ENCODE measurements at places on chromosomes 12 and 14. TPM values are rescaled to one million over a fixed set of nuclear protein-coding genes. Genes with fewer than 3 reads are reported as not detected.
A peak's percentile ranks its signal among the peaks of the same experiment; 100 is the strongest.

- H3K4me1 ChIP-seq, result no peaks in the 10 kb centered on the region
- no peak overlapping the region for H3K27ac ChIP-seq
- no peaks in the 10 kb centered on the region for H3K36me3 ChIP-seq
- no peak overlapping the region for H3K4me3 ChIP-seq
- H3K27me3 ChIP-seq, result no peaks in the 10 kb centered on the region
These were observed 40.2 kb downstream of the MYF5 start for GRCh38 chr12:80756875-80757274.

ORMDL2 gene
- 49.2 TPM for total RNA-seq

MYF6 gene
- not detected for total RNA-seq

DHRS2 gene
- 0.61 TPM for total RNA-seq

TPPP2 gene
- total RNA-seq, result not detected

- no peaks in the 10 kb centered on the region for H3K27me3 ChIP-seq
- no peak overlapping the region for H3K4me3 ChIP-seq
- no peak for DNase-seq
These were observed 10.9 kb downstream of the HVCN1 start for GRCh38 chr12:110677982-110678381.

- H3K27ac ChIP-seq, result no peak overlapping the region
- no peak overlapping the region for H3K4me3 ChIP-seq
- H3K27me3 ChIP-seq, result no peaks in the 10 kb centered on the region
- DNase-seq, result no peak
These were observed 773.1 kb upstream of the TBX3 start for GRCh38 chr12:115456946-115457689.

RNF212B gene
- not detected for total RNA-seq

FAM186B gene
- total RNA-seq, result 0.75 TPM

PYGL gene
- 46.3 TPM for total RNA-seq

DNA sequence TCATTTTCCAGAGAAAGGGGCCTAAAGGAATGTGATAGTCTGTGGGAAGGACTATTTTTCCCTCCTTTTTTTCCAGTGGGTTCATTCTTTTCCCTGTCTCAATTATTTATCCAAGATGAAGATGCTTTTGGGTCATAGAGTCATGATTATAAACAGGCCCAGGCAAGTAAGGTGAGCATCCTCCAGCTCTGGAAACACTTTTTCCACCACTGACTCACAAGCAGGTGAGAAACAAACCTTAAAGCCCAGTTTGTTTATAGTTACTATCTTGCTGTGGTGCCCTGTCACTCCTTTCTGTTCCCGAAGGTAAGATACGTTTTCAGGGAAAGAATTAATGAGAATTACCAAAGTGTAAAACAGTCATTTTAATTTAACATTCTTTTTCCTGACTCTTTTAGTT lies 107.7 kb upstream of the IFNG-AS1 start:
- no peaks in the 10 kb centered on the region for H3K4me1 ChIP-seq
- H3K36me3 ChIP-seq, result no peaks in the 10 kb centered on the region
- peaks cover 3% of the 10 kb centered on the region for H3K27me3 ChIP-seq
- no peak for DNase-seq

DNA sequence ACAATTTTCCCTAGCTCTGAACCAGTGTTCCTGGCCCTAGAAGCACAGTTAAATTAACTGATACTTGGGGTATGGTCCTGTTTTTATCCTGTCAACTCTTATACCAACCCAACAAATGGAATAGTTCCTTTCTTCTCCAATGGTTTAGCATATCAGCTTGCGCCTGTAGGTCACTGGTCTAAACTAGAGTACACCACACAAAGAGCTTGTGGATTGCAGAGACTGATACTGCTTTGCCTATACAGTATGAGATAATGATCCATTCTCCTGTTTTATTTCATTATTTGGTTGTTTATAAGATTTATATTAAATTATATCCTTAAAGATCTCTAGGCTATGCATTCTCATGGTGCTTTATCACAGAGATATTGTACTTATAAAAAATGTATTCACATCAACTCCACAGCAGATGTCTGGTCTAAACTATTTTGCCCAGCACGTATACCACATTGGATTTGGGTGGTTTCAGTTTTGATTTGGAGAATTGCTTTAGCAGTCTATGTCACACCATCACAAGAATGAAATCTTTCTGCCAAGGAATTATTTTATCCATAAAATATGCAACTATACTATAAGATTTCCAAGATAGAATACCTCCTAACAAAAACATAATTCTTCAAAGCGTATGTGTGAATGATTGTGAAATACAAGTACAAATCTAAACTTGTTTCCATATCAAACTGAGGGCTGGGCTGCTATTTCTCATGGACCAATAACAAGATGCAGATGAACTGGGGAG lies 142.1 kb downstream of the SLC16A7 start:
- DNase-seq, result no peak
- peaks cover 6% of the 10 kb centered on the region for H3K4me1 ChIP-seq
- no peaks in the 10 kb centered on the region for H3K36me3 ChIP-seq
- H3K27ac ChIP-seq, result no peak overlapping the region
- H3K27me3 ChIP-seq, result no peaks in the 10 kb centered on the region
- H3K4me3 ChIP-seq, result peak overlapping the region; percentile 20

- DNase-seq, result peak; percentile 89
- H3K4me1 ChIP-seq, result peaks cover 16% of the 10 kb centered on the region
- no peaks in the 10 kb centered on the region for H3K36me3 ChIP-seq
- no peak overlapping the region for H3K4me3 ChIP-seq
These were observed 32.9 kb upstream of the ADGRD1 start for GRCh38 chr12:130920723-130921381.

DNA sequence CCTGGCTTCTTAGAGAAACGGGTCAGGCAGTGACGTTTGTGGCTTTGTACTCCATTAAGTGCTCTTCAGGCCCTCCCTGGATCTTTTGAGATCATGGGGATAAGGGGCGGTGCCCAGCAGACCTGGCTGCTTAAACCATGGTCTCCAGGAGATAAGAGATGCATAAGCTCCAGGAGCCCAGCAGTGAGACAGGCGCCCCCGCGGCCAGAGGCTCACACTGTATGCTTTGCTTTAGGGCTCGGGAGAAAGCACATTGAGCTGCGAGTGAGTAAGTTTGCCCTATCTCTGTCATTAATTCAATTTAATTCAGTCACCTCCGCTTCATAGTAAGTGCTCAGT lies 359.5 kb downstream of the CACNA1C start:
- H3K36me3 ChIP-seq, result no peaks in the 10 kb centered on the region
- H3K4me3 ChIP-seq, result no peak overlapping the region
- no peaks in the 10 kb centered on the region for H3K4me1 ChIP-seq

ABCB9 gene
- 5.2 TPM for total RNA-seq

DNA sequence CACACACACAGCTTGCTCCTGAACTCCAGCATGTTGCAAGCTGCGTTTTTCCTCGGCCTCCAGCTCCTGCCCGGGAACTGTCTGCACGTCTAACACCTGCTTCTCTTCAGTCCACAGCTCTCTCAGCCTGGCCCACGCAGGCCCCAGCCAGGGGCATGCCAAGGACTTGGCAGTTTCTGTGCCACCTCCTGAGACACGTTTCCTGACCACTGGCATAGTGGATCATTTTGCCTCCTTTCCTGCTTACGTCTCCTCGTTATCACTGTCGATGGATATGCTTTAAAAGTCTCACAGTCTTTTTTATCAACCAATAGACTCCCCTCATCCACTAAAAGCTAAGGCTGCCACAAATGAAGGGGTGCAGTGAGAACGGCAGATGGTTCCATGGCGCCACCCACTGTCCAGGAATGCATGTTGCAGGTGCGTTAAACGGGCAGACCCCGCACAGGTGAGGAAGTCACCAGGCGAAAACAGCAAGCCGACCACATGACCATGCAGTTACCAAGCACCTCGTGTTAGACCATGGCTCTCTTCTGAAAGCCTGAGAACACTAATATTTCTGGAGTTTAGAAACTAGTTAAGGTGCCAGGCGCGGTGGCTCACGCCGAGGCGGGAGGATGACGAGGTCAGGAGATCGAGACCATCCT lies 14.7 kb upstream of the TEAD4 start:
- H3K36me3 ChIP-seq, result peaks cover 9% of the 10 kb centered on the region
- peaks cover 4% of the 10 kb centered on the region for H3K4me1 ChIP-seq
- no peak overlapping the region for H3K27ac ChIP-seq

DNA sequence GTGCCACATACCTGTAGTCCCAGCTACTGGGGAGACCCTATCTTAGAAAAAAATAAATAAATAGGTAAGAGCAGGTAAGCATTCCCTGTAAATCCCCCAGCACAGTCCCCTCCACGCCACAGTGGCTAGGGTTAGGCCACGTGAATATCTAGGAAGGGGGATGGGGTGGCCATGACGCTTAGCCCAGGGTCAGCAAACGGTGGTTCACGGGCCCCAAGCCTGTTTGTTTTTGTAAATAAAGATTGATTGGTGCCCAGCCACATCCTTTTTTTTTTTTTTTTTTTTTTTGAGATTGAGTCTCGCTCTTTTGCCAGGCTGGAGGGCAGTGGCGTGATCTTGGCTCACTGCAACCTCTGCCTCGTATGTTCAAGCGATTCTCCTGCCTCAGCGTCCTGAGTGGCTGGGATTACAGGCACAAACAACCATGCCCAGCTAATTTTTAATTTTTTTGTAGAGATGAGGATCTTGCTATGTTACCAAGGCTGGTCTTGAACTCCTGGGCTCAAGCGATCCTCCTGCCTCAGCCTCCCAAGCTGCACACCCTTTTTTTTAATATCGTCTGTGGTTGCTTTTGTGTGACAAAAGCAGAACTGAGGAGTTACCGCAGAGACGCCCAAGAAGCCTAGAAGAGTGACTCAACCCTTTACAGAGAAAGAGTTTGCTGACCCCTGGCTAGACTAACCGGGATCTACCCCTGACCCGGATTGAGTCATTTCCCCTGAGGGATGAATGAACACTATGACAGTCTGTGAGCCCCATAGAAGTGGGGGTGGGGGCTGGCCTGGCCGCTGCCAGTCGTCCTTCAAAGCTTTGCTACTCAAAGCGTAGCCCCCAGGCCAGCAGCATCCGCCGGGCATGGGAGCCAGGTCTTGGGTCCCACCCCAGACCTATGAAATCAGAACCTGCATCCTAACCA lies 113.7 kb upstream of the NCOR2 start:
- H3K4me3 ChIP-seq, result no peak overlapping the region
- no peaks in the 10 kb centered on the region for H3K36me3 ChIP-seq
- H3K27ac ChIP-seq, result peak overlapping the region; percentile 61
- H3K4me1 ChIP-seq, result peaks cover 68% of the 10 kb centered on the region

GRCh38 chr12:30934811-30935210 lies 8.3 kb downstream of the TSPAN11 start:
- H3K4me3 ChIP-seq, result no peak overlapping the region
- no peak for DNase-seq
- no peaks in the 10 kb centered on the region for H3K36me3 ChIP-seq
- H3K27ac ChIP-seq, result no peak overlapping the region
- H3K27me3 ChIP-seq, result peaks cover 4% of the 10 kb centered on the region

KRT83 gene
- total RNA-seq, result not detected

ACOT6 gene
- not detected for total RNA-seq

DNA sequence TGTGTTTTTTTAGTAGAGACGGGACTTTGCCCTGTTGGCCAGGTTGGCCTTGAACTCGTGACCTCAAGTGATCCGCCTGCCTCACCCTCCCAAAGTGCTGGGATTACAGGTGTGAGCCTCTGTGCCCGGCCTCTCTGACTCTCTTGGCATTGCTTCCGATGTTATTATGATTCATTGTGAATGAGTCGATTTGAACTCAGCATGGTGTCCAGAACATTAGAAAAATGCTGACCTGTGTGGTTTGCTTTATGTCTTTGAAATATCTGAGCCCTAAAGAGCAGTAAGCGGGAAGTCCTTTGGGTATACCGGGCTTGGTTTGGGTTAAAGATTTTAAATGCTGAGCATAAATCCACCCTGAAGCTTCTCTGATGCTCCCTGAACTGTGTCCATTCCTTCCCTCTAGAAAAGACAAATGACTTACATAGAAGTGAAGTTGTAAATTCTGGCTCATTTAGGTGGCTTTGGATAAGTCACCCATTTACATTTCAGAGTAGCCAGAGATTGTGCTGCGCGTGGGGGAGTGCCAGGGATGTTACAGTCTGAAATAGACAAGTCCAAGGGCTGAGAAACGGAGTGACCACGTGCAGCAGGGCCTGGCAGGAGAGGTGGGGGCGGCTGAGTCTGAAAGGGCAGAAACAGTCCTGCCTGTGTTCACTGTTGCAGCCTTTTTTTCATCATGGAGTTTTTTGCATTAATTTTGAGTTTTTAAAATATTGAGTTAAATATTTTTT lies 39.6 kb downstream of the SLC15A4 start:
- peak; percentile 45 for DNase-seq
- H3K27ac ChIP-seq, result no peak overlapping the region
- H3K27me3 ChIP-seq, result no peaks in the 10 kb centered on the region
- H3K4me1 ChIP-seq, result no peaks in the 10 kb centered on the region
- no peak overlapping the region for H3K4me3 ChIP-seq
- H3K36me3 ChIP-seq, result no peaks in the 10 kb centered on the region

DNA sequence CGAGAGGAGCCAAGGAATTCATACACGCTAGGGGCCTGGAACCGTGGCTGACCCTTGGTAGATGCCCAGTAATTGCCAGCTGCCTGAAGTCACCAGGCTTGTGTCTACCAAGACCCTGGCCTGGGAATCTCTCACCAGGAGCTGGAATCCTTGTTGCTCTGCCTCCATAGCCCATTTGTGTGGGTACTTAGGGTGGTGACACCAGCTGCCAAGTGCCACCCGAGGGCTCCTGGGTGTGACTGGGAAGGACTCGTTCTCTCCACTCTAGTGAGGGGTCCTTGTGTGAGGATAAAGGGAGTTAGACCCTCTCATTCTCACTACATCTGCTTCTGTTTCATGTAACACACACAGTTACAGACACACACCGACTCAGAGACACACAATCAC lies 17.9 kb downstream of the SERPINA1 start:
- peak; percentile 21 for DNase-seq
- no peak overlapping the region for H3K4me3 ChIP-seq
- H3K27me3 ChIP-seq, result no peaks in the 10 kb centered on the region
- no peak overlapping the region for H3K27ac ChIP-seq
- H3K36me3 ChIP-seq, result no peaks in the 10 kb centered on the region
- no peaks in the 10 kb centered on the region for H3K4me1 ChIP-seq

GRCh38 chr12:113142173-113142885 lies 6.8 kb upstream of the RASAL1 start:
- H3K27ac ChIP-seq, result peak overlapping the region; percentile 25
- H3K4me1 ChIP-seq, result no peaks in the 10 kb centered on the region
- H3K27me3 ChIP-seq, result no peaks in the 10 kb centered on the region
- no peak for DNase-seq
- H3K4me3 ChIP-seq, result no peak overlapping the region

- H3K27ac ChIP-seq, result no peak overlapping the region
- no peaks in the 10 kb centered on the region for H3K4me1 ChIP-seq
- no peak overlapping the region for H3K4me3 ChIP-seq
- no peaks in the 10 kb centered on the region for H3K36me3 ChIP-seq
These were observed 83.3 kb upstream of the CSRP2 start for GRCh38 chr12:76962099-76962498.

SLCO1C1 gene
- total RNA-seq, result 0.96 TPM
